ENCODE measurements at places on chromosomes 11 and 22. TPM values are rescaled to one million over a fixed set of nuclear protein-coding genes. Genes with fewer than 3 reads are reported as not detected.

GRCh38 chr11:60625262-60625661, 74.2 kb upstream of the MS4A8 start:
- DNase-seq, result peak; percentile 17

MYO7A gene
- total RNA-seq, result not detected

- DNase-seq, result no peak
Measured at GRCh38 chr11:75024764-75025211, 36.1 kb downstream of the NEU3 start.

MIOX gene
- total RNA-seq, result not detected

GRCh38 chr11:46860218-46860617, 14.1 kb upstream of the CKAP5 start:
- no peak for DNase-seq

DNA sequence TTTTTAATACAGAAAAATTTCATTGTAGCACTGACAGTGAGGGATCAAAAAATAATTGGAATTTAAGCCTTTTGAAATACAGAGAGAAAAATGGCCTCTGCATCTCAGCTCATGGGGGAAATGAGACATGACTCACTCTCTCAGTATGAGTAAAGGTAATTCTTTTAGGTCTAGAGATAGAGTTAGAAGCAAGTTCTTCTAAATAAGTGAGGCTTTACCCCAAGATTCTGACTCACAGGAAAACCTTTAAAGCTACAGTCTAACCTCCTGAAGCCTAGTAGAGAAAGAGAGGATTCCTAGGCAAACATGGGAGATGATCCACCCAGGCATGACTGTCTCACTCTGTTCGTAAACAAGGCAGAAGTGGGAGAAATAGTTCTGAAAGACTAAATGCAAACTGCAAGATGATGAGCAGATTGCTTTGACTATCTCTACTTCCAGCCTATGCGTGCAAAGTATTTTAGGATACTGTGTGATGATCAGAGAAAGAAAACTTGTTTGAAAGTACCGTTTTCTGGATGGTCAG, 1003.3 kb upstream of the CCDC90B start:
- DNase-seq, result no peak

CYP2D6 gene
- 1.4 TPM for total RNA-seq

GRCh38 chr22:49088801-49089791, 738.6 kb downstream of the BRD1 start:
- no peak for DNase-seq

DNA sequence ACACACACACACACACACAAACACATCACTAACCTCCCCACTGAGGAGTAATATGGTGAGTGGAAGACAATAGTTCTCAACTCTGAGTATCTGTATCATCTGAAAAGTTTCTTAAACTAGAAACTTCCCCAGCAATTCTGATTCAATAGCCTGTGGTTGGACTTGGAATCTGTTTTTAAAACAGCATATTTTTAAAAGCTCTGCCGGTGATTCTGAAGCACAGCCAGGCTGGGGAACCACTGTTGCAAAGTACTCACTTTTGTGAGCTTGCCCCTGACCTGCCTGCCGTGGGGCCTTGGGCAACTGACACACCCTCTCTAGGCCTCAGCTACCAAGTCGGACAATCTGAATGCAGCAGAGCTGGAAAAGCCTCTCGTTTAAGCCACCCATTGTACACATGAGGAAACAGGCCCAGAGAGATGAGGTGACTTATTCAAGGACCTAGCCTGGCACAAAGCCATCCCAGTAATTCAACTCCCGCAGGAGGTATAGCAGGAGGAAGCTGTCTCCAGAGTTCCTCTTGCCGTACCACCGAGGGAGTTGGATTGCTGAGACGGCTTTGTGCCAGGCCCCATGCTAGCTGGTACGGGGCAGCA, 8.9 kb downstream of the SLC15A3 start:
- DNase-seq, result no peak

DNA sequence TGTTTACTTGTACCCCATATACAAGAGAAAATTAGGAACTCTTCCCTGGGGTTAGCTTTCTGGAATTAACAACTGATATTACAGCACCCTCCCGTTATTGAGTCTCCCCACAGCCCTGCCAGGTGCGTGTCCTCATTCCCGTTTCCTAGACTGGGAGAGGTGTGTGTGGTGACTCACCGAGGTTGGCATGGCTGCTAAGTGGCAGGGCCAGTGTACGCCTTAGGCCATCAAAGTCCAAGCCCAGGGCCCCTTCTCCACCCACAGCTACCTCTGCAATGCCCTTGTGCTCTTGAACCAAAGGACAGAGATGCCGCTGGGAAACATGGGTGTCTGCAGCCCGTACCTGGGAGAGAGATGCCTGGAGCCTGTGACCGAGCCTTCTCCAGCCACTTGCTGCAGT, 12.3 kb downstream of the IFT27 start:
- DNase-seq, result no peak

DNA sequence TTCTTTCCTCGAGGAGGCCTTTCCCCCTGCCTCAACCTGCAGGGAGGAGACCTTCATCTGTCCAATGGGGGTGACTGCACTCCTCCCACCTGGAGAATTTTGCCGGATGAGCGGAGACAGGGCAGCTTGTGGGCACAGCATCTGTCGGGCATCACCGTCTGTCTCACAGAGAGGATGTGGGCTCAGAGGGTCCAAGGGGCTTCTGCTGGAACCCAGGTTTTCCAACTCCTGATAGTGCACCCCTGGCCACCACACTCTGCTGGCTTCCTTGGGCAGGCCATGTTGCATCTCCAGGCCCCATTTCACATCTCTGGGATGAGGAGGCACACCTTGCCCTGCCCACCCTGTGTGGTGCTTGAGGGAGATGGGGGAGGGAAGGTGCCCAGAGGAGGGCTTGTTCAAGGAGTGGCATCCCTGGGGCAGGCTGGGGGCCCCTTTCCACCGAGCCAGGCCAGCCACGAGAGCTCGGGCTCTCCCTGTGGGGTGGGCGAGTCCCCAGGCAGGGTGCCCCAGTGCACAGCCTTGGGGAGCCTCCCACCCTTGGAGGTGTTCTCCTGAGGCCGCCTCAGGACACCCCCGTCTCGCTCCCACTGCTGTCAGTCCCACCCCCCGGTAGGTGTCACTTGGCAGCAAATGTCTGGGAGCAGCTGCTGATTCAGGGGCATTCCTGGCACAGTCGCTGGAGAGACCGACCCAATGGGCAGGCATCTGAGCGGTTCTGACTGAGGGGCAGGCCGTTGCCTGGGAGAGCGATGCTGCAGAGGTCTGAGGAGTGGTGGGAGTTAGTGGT, 84.2 kb downstream of the MORC2 start:
- no peak for DNase-seq

ARHGAP20 gene
- total RNA-seq, result 0.22 TPM

TMPRSS13 gene
- 0.15 TPM for total RNA-seq

OR51B4 gene
- not detected for total RNA-seq

C11orf86 gene
- total RNA-seq, result not detected

DNA sequence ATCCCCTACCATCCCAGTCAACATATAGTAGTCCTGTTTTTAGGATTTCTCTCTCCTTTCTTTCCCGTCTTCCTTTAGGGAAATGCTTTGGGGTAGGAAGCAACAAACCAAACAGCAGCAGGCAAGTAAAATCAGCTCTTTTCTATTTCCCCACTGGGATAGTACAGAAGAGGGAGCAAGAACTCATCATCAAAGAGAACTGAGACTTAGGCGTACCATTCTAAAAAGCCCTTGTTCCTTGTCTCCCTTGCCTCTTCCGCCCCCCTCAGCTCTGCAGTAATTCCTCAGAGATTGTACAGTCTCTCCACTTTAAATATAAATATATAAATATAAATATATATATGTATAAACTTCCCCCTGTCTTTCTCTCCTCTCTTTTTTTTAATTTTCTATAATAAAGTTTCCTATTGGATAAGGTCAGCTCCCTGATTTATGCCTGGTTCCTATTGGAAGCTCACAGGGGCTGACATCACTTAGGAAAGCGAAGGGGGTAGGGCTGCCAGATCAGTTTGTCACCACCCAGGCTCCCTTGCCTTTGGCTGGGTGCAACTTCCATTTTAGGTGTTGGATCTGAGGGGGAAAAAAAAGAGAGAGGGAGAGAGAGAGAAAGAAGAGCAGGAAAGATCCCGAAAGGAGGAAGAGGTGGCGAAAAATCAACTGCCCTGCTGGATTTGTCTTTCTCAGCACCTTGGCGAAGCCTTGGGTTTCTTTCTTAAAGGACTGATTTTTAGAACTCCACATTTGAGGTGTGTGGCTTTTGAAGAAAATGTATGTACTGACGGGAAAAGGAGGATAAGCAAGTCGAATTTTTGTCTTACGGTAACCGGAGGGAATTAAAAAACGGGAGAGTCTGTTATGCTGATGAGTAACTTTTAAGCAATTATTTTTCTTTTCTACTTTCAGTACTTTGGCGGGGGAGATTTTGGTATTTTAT, at the start of gene CTNND1:
TSS of gene CTNND1 (plus strand) at position 502 of the 934 bp plus-strand sequence. CDS start 29,677 bp downstream, outside the sequence.
- peak; percentile 33 for DNase-seq

Measured in activated naive CD4-positive, alpha-beta T cell treated with anti-CD3 and anti-CD28 coated beads for 36 hours (primary cell).